ENCODE measurements at places on chromosomes 11 and 22.

DNA sequence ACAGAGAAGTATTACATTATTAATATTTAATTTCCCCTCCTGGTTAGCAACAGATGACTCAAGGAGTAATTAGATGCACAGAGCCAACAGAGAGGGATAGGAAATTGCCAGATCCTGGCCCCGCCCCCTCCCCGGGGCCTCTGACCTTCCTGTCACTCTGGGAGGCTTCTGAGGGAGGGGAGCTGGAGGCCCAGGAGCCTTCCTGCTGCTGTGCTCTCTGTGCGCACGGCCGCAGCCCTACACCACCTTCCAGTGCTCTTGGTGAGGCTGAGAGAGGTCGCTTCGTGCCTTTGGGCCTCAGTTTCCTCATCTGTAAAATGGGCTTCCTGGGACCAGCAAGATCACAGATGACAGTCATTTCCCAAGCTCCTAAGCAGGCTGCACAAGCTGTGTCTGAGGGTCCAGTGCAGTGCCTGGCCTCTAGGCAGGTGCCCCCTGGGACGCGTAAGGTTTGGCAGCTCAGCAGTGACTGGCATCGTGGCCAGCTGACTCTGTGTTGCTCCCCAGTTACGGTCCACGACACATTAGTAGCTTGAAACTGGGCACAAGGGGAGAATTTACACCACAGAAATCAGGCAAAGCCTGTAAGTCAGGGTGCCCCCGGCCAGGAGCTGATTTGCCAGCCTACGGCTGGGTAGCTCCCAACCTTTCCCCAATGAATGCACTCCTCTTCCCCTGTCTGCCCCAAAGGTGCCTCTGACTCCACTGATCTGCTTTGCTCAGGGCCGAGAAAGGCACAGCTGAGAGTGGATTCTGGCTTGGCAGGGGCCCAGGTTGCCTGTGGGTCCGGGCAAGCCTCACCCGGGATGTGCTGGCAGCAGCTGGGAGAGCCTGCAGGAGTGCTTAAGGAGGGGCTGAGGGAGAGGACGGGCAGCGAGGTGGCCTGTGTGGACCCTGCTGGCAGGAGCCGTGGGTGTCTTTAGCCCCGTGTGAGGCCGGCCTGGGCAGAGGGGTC is 2.3 kb downstream of the ADORA2A start:
- no peak for DNase-seq

DNA sequence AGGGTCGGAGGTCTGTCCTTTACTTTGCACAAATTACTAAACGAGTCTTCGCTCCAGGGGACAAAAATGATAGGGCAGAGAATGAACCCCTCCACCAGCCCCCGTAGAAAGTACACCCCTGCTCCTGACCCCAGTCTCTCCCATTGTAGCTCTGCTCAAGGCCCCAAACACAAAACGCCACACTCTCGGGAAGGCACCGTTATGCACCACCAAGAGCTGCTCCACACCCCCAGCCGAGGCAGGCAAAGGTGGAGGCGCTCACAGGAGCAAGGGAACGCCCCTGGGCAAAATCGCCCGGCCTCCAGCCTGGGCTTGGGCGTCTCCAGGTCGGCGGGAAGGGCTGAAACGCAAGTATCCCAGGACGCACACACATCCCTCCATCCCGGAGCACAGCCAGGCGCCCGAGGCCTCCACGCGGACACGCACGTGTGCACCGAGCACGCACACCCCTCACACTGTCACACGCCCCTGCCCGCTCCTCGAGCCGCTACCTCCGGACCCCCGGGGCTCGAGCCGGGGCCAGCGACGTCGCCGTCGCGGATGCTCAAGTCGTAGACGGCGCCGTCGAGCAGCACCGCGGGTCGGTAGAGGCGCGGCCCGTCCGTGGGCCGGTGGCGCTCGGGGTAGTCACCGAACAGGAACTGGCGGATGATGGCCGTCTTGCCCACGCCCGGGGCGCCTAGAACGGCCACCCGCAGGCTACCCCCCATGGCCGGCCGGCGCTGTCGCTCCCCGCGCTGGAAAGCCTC is 786 bp downstream of the RASL10A start:
- no peak for DNase-seq

DNA sequence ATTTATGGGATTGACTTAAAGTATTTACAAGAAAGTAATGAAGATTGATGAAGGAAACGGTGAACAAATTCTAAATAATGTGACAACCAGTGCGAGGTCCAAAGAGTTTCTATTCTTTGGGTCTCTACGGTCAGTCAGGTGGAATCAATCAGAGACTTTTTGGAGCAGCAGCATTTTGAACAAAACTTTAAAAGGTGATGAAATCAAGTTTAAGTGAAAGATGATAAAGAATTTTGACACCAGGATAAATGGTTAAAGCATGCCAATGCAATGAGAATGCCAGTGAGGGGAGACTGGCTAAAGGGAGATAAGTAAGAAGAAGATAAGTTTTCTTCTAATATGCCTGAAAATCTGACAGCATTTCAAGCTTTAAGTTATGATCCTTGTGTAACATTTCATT is 67.9 kb downstream of the DCUN1D5 start:
- DNase-seq, result no peak

- no peak for DNase-seq
These were observed 1.3 kb downstream of the TMEM86A start for GRCh38 chr11:18699848-18700261.

DNA sequence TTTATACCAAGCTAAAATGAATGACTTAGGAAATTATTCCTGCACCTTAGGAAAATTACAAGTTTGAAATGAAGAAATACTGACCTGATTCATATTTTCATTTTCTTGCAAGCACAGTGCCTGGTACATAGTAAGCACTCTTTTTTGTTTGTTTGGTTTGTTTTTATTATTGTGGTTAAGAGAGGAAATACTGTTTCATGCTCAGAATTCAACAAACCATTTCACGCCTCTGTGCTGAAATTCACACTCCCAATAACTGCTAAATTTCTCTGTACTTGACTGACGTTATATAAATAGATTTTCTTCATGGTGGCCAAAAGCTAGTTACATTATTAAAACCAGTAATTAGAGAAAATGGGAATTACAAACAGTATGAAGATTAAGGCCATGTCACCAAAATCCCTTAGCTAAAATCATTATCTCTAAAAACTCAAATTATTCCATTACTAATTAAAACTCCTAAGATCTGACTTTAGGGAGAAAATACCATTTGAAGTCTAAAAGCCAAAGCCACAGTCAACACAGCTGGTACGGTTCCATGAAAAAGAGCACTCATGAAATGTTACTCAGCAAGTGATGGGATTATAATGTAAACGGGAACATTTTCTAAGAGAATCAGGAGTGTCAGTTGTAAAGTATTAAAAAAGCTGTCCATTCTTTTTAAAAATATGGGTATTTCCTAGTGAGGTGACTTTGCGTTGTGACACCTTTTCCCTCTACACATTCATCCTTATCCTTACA is 77.8 kb upstream of the DDI1 start:
- DNase-seq, result no peak

DNA sequence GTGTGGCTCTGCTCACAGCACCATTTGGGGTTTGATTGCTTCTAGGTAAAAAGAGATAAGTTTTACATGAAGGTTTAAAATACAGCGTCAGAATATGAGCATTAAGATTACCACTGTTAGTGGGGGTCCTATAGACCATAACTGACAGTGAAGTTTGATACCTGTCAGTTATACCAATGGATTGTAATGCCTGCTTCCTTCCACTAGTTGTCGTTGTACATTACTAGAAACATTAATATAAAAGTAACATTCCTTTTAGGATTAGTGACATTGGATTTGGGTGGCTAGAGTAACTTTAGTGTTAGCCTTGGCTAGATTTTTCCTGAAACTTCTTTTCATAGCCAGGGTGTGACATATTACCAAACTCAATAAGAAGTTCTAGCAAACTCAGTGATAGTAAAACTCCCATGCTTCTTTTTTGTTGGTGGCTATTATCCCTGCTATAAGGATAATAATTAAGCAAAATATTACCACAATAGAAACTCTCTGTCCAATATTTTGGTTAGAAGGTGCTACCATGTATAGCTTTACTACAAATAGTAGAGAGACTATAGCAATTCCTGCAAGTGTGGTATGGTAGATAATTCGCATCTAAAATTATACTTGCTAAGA is 57.1 kb downstream of the FAM181B start:
- DNase-seq, result no peak

DNA sequence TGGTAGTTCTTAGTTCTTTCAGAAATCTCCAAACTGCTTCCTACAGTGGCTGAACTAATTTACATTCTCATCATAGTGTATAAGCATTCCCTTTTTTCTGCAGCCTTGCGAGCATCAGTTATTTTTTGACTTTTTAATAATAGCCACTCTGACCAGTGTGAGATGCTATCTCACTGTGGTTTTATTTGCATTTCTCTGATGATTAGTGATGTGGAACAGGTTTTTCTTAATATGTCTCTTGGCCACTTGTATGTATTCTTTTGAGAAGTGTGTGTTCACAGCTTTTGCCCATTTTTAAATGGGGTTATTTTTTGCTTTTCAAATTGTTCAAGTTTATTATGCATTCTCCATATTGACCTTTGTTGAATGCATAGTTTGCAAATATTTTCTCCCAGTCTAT is 459.3 kb downstream of the NTM start:
- DNase-seq, result no peak

DNA sequence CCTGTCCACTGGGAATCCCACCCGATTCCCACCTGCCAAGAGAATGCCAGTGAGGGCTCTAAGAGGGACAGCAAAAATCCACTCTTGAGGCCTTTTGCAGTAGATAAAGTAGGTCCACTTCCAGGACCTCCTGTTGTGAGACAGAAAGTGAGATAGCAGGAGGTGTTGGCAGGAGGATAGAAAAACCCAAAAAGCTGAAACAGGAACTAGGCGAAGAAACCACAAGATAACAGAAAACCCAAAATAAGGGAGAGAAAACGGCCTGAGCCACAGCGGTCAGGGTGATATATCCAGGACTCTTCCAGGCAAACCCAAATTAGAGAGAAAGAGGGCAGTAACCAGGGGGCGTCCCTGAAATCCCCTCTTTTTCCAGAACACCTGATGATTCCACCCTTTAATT is 79.7 kb upstream of the LINC01488 start:
- no peak for DNase-seq

Data from NCI-H774 (cell line).